Kidney (tissue), 22 donors: ENCODE measurements at places on chromosomes 6 and 20. TPM values are rescaled to one million over a fixed set of nuclear protein-coding genes. Genes with fewer than 3 reads are reported as not detected.

The GABRR1 gene
- not detected for total RNA-seq

The TP53TG5 gene
- not detected for total RNA-seq

The OOEP gene
- total RNA-seq = 0.35 TPM

The COL12A1 gene
- total RNA-seq = 28.3 TPM

DNA sequence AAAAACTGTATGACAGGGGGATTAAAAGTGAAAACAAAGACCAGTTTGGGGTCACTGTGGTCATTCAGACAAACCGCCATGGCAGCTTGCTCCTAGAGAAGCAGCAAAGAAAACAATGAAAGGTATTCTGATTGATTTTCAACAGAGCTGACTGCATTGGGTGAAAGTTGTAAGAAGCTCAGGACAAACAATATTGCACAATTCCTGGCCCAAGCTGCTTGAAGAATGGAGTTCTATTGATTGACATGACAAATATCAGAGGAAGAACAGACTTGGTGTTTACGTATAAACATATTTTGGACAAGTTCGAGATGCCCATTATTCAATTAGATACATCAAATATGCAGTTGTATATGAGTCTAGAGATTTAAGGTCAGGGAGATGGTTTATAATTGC, 62.0 kb downstream of the TRIM38 start:
- DNase-seq = no peak

- no peak for DNase-seq
These were observed 205.0 kb upstream of the BTBD3 start for GRCh38 chr20:11712639-11713160.

DNA sequence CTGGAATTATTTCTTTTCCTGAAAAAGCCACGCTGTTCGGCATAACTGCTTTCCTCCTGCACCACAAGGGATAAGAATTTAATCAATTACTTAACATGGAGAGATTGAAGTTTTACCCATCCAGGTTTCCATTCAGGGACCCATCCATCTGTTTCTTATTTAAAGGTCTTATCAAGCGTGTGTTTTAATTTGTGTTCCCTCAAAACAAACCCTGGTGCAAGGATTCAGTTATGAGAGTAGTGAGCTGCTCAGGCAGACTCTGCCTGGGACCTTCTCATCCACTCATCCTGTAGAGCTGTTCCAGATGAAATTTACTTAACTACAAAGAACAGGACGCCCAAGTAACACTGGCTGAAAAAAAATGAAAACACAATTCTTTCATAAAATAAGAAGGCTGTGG, 97.8 kb downstream of the BANF2 start:
- no peak for DNase-seq

DNA sequence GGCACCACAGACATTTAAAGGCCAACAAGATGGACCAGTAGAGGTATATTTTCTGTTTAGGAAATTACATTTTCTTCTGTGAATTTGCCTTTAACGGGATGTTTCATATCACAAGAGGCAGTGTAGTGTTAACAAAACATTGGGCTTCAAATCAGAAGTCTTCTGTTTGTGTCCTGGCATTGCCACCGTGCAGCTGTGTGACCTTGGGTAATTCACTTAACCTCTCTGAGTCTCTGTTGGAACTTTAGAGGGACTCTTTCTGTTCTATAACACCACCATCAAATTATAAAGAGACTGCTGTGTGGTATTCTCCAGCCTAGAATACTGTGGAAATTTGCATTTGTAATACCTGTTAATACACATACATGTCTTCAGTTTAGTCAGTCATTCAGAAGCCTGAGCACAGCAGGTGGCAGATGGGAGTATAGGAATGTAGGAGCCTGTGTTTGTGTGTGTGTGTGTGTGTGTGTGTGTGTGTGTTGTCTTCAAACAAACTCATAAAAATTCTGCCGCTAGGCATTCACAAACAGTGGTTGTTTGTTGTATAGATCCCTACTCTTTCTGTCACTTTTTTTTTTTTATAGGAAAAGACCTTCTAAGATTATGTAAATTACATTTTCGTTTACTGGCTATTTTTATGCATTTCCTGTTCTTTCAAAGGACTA, 22.6 kb downstream of the UST start:
- DNase-seq = no peak

DNA sequence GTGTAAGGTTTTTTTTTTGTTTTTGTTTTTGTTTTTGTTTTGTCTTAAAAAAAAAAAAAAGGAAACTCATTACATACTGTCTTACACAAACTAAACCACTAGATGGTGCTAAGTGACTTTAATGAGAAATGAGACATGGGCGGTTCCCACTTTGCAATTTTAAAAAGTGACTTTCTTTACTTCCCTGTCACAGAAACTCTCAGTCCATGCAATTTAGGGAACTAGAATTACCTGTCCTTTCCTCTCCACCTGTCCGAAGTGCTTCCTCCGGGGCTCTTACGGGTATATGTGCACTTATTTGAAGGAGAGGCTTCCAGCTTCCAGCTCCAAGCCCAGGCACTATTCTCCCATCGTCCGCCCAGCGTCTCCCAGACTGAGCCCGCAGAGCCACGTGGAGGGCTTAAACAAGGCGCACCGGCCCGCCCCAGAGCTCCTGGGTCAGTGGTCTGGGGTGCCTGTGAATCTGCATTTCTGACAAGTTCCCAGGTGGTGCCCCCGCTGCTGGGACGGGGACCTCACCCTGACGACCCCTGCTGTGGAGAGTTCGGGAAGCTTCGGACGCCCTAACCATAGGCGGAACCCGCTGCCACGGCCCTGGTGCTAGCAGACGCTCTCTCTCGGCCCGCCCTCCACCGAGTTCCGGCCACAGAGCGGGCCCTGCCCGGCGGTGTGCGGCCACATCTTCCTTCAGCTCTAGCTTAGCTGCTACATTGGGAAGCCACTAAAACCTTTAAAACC, 26.1 kb downstream of the BFSP1 start:
- peak; percentile 49 for DNase-seq

DNA sequence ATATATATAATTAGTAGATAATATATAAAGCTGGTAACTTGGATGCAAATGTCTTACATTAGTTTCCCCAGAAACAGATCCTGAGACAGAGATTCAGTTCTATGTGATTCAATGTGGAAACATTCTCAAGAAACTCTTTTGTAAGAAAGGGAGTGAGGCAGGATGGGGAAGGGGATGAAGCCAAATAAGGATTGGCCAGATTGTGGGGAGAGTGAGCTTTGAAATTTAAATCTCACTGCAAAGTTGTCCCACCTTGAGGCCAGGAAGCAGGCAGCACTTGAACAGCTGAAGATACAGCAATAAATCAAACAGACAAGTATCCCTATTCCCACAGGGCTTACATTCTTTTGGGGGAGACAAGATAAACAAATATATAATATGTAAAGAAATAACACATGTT, 126.3 kb upstream of the HEY2 start:
- no peak for DNase-seq

DNA sequence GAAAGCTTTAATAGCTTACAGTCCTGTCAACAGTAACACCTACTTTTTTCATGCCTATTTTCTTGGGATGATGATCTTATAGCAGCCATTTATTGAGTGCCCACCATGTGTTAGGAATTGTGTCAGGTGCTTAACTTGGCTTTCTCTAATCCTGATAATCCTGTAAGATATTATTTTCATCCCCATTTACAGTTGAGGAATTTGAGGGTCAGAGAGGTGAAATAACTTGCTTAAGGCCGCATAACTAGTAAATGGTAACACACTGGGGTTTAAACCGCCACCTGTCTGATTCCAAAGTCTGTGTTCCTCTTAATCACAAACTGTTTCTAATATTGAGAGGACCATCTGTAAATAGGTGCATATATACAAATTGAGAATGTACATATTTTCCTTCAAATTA, 55.5 kb downstream of the NCOA3 start:
- DNase-seq = no peak

DNA sequence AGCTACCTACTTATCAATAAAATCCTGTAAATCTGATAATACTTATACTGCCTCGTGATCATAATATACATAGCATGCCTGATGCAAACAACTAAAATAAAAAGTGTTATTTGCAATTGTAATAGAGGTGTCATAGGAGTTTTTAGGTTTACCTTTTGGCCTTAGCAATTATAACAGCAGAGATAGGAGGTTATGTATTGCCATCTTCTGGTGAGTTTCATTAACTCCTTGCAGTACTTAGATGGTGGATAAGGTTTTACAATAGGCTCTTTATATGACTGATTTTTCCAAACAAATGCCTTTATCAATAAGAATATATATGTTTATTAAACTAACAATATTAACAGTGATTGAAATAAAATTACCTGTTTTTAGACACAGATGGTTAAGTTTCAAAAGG, 27.8 kb upstream of the MYCT1 start:
- peak; percentile 9 for DNase-seq
